ENCODE measurements at places on chromosomes 2 and 18.

- no peak for DNase-seq
These were observed 352.1 kb downstream of the RBM43 start for GRCh38 chr2:150909613-150910012.

- no peak for DNase-seq
These were observed 318.9 kb upstream of the SYT4 start for GRCh38 chr18:43596105-43596712.

GRCh38 chr2:88735853-88736252 is 44.4 kb downstream of the RPIA start:
- DNase-seq = no peak

DNA sequence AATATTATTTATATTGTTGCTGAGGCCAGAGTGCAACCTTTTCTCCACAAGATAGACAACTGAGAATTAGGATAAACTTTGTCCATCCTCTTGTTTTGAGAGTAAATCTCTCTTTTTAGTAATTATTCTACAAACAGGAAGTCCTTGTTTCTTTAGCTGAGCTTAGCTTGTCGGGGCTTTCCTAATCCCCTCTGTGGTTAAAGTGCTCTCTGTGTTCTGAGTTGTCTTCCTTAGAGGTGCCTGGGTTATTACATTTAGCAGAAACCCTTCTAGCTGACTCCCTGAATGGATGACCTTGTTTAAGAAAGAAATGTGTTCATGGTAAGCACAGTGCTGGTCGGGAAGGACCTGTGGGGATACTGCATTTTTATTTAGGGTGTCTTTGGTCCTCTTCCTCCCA is 12.7 kb downstream of the USP39 start:
- no peak for DNase-seq

- DNase-seq = no peak
These were observed 52.9 kb upstream of the NCOA1 start for GRCh38 chr2:24438106-24438505.

GRCh38 chr2:72139874-72140620 is 7.6 kb downstream of the CYP26B1 start:
- DNase-seq = no peak

DNA sequence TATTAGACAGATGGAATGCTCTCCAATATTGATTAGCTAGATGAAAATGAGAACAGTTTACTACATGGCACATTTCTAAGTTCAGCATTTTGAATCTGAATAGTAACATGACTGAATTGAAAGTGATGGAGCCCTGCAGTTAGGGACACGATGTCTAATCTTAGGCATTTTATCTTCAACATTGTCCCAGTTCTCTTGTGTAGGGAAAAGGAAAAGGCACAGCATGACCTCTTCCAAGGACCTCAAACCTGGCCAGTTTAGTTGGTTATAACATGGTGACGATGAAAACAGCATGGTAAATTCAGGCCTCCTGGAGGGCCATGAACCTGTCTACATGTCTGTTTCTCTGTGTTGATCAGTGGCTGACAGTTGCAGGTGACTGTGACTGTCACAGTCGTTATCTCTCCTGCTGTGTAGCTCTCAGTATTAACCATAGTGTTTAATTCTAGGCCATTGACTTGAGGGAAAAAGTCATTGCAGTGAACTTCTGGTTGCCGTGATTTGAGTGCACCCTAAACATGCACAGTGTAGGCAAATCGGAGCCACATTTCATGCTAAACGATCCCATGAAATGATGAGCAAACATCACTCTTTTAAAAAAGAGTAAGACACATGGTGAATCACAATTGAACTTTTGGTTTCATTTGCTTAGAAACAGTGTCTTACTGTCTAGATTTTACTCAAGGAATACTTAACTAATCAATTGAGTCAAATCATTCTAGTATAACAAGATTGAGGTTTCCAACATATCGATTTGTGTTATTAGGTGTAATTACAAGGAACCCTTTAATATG is 129.7 kb downstream of the PHLPP1 start:
- DNase-seq = no peak

GRCh38 chr18:49490246-49490762 is 3.3 kb upstream of the C18orf32 start:
- DNase-seq = no peak

- no peak for DNase-seq
These were observed 382.5 kb downstream of the CBLN2 start for GRCh38 chr18:72161691-72162090.

GRCh38 chr2:10613263-10613662 is 76.5 kb downstream of the NOL10 start:
- DNase-seq = no peak

DNA sequence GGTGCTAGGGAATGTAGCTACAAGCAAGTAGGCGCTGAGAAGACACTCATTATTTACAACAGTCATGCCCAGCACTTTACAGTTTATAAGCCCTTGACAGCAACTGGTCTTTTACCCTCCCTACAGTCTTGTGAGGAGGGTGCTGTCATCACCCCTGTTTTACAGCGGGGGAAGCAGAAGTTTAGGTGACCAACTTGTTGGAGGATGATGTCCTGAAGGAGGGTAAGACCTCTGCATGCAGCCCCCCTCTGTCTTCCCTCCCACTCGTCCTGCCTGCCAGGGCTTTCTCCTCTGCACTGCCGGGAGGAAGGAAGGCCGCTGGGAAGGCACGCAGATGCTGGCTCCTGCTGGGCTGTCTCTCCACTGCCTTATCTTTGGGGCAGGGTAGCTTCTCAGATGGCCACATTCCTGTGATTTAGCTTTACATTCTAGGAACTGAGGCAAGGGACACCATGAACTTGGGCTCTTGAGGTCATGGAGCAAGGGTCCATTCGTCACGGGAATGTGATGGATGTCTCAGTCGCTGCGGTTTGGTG is 972 bp downstream of the IL1R1 start:
- DNase-seq = no peak

DNA sequence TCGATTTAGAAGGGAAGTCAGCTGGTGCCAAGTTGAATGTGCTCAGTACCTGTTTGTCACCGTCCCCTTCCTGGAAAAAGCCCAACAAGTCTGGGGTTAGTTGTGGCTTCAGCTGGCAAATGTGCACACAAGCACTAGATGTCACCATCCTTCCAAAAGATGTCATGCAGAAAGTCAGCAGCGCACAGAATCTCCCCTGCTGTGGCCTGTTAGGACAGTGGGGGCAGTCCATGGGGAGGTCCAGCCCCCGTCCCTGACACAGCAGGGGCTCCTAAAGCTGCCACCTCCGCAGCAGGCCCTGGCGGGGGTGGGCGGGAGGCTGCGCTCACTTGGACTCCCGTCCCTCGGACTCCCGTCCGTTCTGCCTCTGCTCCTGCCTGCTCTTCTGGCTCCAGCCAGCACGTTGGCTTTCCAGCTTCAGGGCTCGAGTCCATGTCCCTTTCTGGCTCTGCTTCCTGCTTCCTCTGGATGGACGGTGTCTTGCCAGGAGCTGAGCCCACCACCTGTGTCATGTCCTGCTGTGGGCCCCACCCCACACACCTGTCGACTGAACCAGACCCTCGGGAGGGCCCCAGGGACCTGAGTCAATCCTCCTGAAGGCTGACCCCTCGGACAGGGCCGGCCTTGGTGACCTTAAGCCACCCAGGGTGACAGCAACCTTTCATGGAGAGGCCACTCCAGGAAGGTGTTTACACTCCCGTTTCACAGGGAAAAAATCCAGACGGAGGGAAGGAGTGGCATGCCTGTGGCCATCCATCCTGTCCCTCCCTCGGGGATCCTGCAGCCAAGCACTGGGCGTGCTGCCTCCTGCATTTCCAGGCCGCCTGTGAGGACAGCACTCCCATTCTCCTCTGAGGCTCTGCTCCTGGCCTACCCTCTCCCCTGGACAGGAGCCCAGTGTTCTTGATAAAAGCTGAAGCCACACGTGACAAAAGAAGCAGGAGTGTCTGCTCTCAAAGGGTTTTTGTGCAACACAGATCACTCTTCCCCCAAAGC is 8.5 kb downstream of the RAB17 start:
- DNase-seq = peak; percentile 44

DNA sequence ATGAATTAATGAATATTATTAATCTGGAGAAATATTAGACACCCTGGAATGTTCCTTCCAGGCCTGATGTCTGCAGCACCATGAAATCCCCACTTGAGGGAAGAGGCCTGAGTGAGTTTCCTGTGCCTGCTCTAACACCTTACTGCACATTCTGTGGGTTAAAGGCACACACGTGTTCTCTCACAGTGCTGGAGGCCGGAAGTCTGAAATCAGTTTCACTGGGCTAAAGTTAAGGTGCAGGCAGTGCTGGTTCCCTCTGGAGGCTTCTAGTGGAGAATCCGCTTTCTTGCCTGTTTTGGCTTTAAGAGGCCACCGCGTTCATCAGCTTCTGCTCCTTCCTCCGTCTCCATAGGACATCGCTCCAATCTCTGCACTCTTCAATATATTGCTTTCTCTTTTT is 48.7 kb downstream of the ACKR3 start:
- DNase-seq = no peak

GRCh38 chr2:185979546-185980071 is 241.0 kb downstream of the FSIP2 start:
- no peak for DNase-seq

DNA sequence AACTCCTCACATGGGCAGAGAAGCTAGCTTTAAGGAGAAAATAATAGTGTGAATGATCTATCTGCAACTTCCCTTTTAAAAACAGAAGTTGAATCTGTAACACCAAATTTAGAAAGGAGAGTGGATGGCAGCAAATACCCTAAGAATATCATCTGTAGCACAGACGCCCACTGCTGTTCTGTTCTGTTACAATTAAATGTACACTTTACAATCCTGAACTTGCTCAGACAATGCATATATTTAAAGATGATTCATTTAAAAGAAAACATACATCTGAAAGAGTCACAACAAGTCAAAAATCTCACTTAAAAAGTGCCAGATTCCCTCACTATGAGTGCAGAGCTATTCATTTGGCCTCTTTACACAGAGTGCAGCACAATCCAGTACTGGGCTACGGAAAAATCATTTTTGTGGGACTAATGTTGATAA is 8.0 kb upstream of the SERTAD2 start:
- no peak for DNase-seq

GRCh38 chr2:232628466-232629128 is 4.8 kb upstream of the EFHD1 start:
- DNase-seq = no peak

DNA sequence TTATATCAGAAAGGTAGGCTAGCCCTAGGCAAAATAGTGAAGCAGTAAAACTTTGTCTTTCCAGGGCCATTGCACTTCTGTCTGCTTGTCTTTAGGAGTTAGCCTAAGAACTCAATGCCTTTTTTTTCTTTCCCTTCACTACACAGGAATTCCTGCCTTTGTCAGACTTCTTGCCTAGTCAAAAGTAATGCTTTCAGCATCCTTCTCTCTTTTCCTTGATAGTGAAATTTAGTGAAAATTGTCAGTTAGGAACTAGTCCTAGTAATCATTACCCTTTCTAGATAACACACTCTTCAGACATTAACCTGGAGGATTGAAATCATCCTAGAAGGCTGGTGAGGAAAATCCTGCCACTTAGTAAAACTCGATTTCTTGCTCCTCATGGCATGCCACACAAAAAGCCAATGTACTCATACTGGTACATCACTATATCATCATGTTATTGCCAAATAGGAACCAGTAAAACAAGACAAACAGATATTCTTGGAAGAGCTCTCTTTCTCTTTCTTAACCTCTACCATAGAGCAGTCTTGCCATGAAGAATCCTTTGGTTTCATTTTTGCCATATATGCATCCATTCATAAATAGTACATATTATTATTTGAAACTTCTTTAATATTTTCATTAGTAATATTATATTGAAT is 320.5 kb downstream of the CTNNA2 start:
- no peak for DNase-seq

GRCh38 chr18:48547531-48547981 is 8.7 kb downstream of the CTIF start:
- DNase-seq = no peak

GRCh38 chr2:238287737-238288649 is at the start of gene PER2:
Gene PER2 (minus strand): TSS chr2:238288610. CDS start chr2:238277936, 10,674 bp downstream.
- DNase-seq = peak; percentile 54

GRCh38 chr18:48670751-48671560 is 132.1 kb downstream of the CTIF start:
- no peak for DNase-seq

DNA sequence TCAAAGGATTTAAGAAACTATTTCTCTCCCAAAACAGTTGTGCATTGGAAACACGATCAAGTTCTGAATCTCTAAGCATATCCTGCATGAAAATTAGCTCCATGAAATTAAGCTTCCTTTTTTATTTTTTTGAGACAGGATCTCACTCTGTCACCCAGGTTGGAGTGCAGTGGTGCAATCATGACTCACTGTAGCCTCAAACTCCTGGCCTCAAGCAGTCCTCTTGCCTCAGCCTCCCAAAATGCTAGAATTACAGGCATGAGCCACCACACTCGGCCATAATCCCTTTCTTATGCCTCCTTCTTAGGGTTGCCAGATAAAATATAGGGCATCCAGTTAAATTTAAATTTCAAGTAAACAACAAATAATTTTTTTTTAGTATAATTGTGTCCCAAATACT is 124.4 kb downstream of the ARL4C start:
- DNase-seq = no peak

DNA sequence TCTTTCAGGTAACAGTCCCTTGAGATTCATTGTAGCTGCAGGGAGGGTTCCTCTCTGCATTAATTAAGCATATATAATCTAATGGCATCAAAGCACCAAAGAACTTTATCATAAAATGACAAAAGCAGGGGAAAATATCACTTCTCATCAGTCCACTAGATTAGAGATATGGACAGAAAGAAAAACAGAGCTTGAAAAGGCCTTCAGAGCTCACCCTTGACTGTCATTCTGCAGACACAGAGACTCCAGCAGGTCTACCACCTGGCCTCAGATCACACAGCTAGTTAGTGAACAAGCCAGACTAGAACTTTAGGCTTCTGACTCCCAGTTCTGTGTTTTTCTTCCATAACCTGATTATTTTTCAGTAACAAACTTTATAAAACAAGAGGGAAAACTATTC is 88.5 kb downstream of the FIGN start:
- no peak for DNase-seq

GRCh38 chr18:28062443-28062842 is 114.5 kb downstream of the CDH2 start:
- DNase-seq = no peak

DNA sequence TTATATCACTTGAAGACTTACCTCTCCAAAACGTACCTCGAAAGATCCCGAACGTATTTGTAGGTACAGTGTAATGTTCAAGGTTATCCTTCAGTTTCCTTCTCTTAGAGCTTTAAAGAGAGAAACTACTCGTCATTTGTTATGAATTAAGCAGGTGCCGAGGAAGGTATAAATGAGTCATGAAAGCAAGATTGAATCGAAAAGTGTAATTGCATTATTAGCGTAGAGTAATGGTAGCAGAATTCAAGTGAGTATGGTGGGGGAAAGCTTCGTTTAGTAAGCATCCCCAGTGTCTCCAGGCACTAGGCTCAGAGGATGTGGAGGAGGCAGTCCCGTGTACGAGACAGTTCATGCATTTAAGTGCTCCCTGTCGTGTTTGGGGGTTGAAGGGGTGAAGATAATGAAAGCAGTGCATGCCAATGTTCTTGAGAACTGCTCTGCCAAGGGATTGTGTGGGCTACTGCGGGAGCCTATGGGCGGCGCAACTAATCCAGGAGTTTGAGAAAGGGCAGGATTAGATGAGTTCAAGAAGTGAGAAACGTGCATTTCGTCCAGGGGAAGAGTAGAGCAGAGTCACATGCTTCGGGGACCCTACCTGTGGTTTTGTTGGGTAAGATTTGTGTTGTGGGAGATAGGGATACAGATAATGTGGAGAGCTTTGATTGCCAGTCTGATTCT is 858 bp downstream of the POLR1B start:
- DNase-seq = no peak

- DNase-seq = no peak
These were observed 74.0 kb downstream of the NRXN1 start for GRCh38 chr2:50957896-50958295.

All from GM19239 (cell line).